T47D (cell line): ENCODE measurements at places on chromosomes 12 and 14.
A peak's percentile ranks its signal among the peaks of the same experiment; 100 is the strongest.

- no peak for DNase-seq
These were observed 208.5 kb downstream of the CHST11 start for GRCh38 chr12:104665296-104665695.

GRCh38 chr14:94042433-94043091 is 16.4 kb downstream of the OTUB2 start:
- no peak for DNase-seq

DNA sequence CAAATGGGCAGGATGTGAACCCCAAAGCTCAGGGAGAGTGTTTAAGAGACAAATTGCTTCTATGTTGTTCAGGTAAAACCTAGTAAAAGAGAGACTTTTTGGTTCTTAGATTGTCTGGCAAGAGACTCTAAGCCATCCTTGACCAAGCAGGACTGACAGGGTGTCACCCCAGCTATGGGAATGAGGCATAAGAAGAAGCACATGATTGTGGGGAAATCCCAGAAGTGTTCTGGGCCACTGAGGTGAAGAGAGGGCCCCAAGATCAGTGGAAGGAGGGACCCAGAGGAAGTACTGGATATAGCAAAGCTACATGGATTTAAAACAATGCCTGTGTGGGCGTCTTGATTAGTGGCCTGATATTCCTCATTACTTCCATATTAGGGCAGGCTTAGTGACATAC is 99.0 kb downstream of the SAMD4A start:
- DNase-seq: no peak

DNA sequence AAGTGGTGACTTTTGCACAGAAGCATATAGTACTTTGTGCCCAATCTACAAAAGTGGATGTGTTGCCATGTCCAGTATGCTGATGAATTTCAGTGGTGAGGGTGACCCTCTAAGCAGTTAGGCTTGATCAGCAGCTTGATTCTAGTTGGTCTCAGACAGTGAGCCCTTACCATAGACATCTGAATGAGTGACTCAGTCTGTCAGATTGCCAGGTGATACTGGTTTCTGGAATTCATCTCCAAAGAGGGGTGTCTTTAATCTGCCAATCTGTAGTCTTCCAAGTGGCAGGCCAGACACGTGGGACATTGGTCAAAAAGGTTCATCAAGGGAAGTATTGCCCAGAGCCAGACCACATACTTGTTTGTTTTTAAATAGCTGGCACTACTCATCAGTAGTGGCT is 187.4 kb upstream of the SLC16A7 start:
- DNase-seq: no peak

GRCh38 chr12:75155962-75156361 is 53.7 kb downstream of the KCNC2 start:
- no peak for DNase-seq

DNA sequence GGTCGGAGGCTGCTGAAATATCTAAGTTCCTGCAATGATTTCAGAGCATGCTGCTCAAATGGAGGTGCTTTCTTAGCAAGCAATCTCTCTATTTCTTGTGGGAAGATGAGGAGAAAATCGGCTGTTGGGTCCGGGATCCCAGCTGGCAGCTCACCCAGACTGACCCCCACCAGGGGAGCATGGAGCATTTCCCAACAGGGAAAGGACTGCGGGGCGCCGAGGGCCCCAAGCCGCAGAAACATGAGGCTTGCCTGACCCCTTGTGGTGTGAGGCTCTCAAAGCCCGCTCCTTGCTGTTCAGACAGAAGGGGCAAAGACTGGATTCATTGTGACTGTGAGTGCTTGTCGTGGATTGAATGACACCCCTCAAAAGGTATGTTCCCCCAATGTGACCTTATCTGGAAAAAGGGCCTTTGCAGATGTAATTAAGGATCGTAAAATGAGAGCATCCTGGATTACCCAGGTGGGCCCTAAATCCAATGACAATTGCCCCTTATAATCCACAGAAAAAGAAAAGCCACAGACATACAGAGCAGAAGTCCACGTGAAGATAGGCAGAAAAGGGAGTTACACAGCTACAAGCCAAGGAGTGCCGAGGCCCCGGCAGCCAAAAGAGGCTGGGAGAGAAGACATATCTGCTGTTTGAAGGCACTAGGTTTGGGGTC is 116.3 kb upstream of the VASH1 start:
- peak; percentile 72 for DNase-seq

GRCh38 chr14:79299162-79299561 is 912.1 kb downstream of the DIO2 start:
- DNase-seq: no peak

DNA sequence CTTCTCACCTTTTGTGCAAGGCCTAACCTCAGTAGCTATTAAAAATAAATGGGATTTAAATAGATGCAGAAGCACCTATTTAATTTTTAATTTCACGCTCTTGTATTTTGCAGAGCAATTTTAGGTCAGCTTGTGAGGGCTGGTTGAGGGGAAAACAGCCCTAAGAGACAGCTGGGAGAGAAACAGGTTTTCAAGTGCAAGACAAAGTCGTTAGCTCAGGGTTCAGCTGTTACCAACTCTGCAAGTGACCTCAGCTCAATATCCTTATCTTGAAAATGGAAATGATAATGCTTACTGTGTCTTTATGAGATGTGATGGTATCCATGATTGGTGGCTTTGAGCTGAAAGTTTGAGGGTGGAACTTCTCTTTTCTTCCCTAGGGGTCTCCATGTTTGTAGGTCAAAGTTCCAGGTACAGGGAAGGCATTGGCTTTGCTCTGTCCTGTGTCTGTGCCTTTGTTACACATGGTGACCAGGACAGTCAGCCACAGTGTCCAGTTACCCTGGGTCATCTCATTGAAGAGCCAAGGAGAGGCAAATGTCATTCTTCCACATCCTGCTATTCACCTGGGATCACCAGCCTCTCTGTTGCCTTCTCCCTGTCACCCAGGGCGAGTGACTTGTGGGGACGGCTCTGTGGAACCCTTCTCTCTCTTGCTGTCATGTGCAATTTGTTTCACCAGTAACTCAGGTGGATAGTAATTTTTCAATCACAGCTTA is 100.3 kb downstream of the SAMD4A start:
- no peak for DNase-seq

- DNase-seq: no peak
These were observed 47.8 kb downstream of the SLC25A21 start for GRCh38 chr14:37124614-37125013.

GRCh38 chr14:71243697-71244096 is 336.4 kb downstream of the PCNX1 start:
- DNase-seq: no peak

- no peak for DNase-seq
These were observed 63.6 kb upstream of the BCL2L14 start for GRCh38 chr12:12007001-12007712.

- DNase-seq: no peak
These were observed 8.7 kb upstream of the NIN start for GRCh38 chr14:50839691-50840090.

DNA sequence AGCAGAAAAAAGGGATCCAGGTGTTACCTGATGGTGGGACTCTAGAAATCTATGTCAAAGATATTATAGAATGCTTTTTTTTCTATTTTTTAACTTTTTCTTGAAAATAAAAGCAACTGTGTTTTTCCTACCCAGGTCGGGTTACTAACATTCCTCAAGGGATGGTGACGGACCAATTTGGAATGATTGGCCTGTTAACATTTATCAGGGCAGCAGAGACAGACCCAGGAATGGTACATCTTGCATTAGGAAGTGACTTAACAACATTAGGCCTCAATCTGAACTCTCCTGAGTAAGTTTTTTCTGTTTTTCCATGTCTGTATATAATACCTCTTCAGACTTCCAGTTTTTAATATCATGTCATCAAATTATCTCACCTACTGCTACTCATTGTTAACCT is 27.6 kb upstream of the KCNMB4 start:
- no peak for DNase-seq

DNA sequence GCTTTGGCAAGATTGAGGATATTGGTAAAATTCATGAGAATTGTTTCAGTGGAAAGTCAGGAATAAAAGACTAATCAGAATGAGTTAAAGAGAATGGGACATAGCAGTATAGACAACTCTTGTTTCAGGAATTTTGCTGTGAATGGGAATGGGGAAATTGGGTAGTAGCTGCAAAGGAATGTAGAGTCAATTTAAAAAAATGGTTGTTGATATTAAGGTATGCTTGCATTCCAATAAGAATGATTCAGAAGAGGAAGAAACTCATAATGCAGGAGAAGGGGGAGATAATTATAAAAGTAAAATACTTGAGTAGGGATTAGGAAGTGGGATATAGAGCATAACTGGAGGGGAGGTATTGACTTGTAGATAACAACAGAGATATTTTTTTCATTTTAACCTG is 40.7 kb downstream of the MNAT1 start:
- no peak for DNase-seq

- no peak for DNase-seq
These were observed 65.0 kb upstream of the DDHD1 start for GRCh38 chr14:53218161-53218560.

DNA sequence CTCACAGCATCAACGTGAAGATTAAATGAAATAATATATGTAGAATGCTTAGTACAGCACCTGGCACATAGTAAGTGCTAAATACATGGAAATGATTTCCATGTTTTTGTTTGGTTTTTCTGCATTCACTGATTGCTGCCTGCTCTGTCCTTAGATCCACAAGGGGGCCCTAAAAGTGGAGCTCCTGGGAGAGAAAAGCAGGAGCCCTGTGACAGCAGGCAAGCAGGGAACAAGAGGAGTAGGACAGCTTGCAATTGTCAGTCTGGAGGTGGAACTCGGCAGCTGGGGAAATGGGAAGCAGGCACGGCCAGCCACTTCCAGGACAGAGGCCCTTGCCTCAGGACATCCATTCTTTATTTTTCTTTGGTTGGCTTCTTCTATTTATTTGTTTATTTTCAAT is 292.9 kb downstream of the BMP4 start:
- DNase-seq: peak; percentile 80

- DNase-seq: no peak
These were observed at the start of gene RNASE9 for GRCh38 chr14:20560961-20561360. RNASE9 (minus strand) TSS chr14:20561047.

DNA sequence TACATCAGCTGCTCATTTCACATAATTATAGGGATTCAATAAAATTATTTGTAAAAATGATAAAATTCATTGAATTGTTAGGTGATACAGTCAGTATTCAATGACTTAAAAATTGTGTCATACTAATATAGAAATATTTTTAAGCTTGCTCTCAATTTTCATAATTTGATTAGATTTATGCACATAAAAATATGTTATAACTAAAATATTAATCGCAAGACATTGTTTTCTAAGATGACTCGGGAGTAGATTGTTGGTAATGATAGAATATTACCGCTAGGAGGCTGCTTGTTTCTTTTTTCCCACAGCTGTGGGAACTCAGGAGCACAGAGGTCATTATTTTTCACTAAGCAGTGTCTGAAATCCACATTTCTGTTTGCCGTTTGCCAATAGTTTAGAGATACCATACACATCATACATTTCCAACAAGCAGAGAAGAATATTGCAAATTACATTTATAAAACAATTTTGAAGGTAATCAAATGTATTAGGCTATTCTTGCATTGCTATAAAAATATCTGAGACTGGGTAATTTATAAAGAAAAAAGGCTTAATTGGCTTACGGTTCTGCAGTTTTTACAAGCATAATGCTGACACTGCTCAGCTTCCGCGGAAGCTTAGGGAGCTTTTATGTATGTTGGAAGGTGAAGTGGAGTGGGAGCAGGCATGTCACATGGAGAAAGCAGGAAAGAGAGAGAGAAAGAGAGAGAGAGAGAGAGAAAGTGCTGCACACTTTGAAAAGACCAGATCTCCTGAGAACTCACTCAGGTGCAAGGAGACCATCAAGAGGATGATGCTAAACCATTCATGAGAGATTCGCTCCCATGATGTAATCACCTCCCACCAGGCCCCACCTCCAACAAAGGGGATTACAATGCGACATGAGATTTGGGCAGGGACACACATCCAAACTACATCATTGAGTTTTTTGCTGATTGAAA is 9.2 kb downstream of the CD69 start:
- no peak for DNase-seq

- no peak for DNase-seq
These were observed 55.3 kb upstream of the ACSS3 start for GRCh38 chr12:81022531-81022930.

DNA sequence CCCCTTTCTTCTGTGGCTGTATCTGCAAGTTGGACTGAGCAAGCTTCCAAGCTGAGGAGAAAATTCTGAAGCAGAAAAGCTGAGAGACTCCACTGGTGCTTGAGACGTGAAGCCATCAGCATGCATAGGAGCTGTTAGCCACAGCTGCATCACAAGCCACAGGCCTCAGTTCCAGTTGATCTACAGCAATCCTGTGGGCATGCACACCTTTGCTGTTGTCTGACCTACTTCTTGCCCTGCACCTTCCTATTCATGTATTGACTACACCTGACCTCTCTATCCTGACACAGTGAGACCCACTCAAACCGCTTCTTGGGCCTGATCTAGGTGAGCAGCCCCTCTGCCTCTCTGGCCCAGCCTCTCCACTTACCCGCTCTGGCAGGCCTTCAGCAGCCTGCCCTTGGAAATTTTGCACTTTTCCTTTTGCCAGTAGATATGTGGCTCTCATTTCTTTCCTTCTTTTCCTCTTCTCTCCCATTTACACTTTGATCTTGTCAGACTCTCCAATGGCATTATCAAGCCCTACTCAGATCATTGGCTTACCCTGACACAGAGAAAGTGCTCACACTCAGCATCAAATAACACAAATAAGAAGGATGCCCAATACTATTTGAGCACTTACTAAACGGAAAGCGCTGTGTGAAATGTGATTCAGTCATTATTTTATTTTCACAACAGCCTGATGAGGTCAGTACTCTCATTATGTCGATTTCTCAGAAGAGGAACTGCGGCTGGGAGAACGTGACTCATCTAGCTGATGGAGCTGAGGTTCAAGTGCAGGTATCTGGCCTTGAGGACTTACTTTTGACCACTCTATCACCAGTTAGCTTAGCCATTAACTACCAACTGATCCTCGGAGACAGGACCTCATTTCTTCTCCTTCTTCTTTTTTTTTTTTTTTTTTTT is 21.9 kb upstream of the PTGR2 start:
- no peak for DNase-seq

DNA sequence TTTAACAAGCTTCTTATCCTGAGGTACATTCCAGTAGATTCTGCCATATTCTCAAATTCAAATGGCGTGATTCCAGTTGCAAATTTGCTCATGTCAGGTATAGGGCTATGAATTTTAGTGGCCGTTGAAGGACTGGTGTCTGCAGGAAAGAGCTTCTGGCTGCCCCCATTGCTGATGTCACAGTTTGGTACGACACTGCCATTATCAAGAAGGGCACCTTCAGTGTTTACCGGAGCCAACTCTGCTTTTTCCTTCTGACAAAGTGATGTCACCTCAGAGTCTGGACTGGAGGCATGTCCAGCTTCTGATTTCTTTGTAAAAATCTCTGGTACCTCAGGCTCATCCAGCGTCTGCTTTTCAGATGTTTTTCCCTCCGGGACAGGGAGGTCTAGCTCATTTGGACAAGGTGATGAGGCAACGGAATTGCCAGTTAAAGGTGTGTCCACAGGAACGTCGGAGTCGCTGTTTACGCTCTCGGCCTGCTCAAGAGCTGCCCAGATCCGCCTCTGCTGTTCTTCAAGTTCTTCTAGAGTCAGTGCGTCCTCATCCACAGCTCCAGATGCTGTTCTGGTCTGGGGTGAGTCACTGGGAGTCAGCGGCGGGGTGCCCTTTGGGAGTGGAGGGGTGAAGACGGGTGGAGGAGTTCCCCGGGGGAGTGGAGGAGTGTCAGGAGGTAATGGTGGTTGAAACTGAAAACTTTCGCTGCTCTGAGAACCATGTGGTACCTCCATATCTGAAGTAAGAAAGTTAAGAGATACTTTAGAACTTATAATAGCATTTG is 27.0 kb downstream of the ZCCHC8 start:
- no peak for DNase-seq
